KG1 (cell line): ENCODE measurements at places on chromosomes 3 and 15.

GRCh38 chr15:37015035-37015434 is 85.3 kb downstream of the MEIS2 start:
- DNase-seq, result no peak

- no peak for DNase-seq
These were observed 64.1 kb downstream of the AAGAB start for GRCh38 chr15:67190326-67190725.

DNA sequence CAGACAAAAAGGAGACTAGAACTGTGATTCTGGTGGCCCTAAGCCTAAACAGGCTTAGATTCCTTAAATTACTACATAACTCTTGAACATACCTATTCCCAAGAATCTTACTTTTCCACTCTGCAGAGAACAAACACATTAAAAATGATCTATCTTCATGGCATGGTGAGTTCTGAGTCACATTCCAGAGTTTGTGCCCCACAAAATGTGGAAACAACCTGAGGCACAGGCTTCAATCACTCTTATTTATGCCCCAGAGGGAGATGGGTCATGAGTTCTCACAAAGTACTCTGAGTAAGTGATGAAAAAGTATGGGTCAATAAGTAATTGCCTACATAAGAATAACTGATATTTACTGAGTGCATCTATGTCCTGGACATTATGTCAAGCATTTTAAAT is 137.5 kb upstream of the SLC2A2 start:
- DNase-seq, result no peak

DNA sequence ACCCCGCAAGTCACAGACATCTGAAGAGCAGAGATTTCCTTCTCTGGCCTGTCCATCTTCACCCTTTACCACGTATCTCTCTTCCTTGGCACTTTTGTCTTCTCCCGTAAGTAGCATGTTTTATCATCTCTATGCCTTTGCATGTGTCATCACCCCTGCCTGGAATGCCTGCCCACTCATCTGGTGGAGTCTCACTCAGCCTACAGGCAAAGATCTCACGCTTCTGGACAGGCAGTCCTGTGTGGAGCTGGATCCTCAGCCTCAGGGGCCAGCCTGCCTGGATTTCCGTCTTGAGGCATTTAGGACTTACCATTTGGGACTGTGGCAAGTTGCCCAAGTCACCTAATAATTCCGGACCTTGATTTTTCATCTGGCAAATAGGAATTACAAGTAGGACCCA is 114.3 kb upstream of the CACNA2D3 start:
- DNase-seq, result no peak

- DNase-seq, result no peak
These were observed 14.1 kb downstream of the SYNM start for GRCh38 chr15:99118801-99119546.

- DNase-seq, result no peak
These were observed 36.6 kb downstream of the OXSM start for GRCh38 chr3:25826510-25826909.

DNA sequence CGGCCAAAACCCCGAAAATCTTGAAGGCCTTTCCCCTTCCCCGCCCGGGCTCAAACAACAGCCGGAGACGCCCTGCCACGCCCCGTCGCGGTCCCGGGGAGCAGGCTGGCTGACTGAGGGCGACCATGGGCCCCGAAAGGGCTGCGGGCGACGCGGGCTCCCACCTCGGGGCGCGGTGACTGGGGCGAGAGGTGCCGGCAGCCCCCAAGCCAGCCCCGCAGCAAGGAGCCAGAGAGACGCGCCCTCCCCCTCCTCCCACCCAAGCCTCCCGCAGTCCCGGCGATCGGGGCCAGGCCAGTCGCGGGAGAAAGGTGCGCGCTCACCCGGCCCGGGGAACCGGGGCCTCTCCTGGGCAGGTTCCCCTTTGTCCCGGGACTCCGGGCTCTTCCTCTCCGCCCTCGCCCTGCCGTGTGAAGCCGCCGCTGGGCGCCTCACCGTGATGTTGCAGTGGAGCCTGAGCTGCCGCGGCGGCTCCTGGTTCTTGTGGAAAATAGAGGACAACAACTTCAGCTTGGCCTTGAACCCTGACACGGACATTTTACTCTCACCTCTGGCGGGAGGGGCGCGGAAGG is 30.6 kb upstream of the ZSCAN2 start:
- DNase-seq, result peak; percentile 66

DNA sequence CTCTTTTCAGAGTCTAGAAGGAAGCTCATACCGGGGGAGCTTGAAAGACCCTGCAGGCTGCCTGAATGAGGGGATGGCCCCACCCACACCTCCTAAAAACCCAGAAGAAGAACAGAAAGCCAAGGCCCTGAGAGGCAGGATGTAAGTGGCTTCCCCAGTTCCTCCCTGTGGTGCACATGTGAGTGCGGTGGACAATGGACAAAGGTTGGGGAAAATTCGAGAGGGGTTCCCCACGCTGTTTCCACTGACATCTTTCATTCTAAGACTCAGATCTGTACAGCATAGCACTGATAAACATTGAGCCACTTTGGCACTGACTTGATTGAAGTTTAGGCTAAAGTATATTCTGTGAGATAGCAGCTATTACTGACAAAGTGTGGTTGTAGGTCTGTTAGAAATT is 79.5 kb upstream of the UMPS start:
- no peak for DNase-seq

- DNase-seq, result no peak
These were observed 207.5 kb downstream of the IL20RB start for GRCh38 chr3:137165117-137165806.
